ENCODE measurements at places on chromosomes 4 and X.

DNA sequence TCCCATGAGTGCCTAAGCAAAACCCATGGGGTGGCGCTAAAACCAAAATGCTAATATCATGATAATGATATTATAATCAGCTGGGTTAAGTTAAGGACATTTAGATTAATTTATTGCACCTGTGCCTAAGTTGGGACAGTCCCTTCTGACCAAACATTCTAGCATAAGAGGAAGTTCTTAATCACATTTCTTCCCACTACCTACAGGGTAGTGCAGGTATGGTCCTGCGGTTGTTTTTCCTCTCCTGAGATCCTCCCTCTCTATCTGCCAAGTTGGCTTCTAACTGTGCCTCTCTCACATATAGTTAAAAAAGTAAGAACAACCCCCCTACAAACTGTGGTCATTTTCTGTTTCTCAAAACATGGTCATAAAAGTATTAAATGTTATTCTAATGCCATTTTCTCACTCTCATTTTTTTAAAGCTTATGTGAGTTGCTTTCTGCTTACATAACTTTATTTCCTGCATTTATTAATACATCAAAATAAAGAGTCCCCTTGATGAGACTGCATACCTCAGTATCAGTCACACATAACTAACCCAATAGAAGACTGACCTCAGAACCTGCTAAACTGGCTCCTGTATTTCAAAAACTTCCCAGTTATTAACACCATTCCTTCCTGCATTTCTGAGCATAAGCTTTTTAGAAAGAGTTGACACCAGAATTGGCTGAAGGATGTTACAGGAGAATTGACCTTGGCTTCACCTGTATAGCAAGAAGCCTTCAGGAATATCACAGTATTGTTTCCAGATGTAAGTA, 1332.5 kb downstream of the FSTL5 start:
- no peak for DNase-seq

- no peak for DNase-seq
Measured at GRCh38 chr4:78710536-78710935, 65.6 kb upstream of the BMP2K start.

DNA sequence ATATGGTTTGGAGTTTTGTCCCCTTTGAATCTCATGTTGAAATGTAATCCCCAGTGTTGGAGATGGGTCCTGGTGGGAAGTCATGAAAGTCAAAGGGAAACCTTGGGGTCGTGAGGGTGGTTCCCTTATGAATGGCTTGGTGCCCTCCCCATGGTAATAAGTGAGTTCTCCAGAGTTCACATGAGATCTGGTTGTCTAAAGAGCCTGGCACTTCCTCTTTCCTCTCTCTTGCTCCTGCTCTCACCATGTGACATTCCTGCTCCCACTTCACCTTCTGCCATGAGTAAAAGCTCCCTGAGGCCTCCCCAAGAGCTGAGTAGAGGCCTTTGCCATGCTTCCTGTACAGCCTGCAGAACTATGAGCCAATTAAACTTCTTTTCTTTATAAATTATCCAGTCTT, 5.5 kb upstream of the IL15 start:
- no peak for DNase-seq

DNA sequence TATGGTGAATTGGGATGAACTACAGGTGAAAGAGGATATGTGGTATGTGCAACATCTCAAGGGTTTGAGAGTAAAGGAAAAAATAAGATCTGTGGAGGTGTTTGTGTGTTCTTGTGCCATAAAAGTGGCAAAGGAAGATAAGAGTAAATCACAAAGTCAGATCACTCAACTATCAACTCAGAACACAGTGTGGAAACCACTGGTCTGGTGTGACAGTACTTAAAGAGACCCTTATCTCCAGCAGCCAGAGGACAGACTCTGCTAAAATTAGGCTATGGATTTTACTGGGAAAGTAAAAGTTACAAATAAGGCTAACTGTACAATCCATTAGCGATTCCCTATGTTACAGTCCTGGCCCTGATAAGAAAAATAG, 54.0 kb upstream of the PRDM8 start:
- no peak for DNase-seq

DNA sequence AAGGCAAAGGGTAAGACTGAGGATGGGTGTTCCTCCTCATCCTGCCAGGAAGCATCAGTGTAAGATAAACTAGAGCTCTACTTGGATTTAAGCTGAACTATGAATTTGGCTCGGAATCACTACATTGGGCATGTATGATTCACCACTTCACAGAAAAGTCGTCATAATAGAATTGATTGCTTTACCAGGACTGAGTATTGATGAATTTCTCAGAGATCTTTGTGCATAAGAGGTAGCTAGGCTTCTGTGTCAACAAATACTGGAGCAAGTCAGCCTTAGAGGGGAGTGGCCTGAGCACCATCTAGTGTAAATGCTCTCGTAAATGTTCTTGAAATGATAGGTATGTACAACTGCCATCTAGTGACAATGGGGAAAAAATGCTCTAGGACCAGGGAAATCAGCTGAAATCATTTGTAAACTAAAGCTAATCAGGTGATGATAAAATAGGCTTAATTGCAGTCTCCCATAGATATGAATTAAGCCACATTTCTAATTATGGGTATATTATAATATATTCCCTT, 309.5 kb upstream of the FMR1 start:
- DNase-seq = no peak

DNA sequence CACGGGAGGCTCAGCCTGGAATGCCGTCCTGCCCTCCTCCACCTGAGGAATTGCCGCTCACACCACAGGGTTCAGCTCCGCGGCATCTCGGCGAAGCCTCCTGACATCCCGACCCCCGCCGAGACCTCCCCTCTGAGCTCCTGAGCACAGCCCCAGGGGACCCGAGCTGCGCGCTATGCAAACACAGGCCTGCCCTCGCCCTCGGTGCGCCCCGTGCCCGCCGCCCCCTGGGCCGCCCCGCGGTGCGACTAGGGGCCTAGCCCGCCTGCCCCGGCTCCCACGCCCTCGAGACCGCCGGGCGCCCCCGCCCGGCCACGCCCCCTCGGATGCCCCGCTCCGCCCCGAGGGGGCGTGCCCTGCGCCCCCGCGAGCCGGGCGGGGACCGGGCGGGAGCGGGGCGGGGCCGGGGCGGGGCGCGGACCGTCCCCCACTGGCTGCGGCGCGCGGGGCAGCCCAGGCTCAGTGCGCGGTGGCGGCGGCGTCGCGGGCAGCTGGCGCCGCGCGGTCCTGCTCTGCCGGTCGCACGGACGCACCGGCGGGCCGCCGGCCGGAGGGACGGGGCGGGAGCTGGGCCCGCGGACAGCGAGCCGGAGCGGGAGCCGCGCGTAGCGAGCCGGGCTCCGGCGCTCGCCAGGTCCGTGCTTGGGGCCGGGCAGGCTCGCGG, at the start of gene FGFR3:
Gene FGFR3, plus strand, starts transcription at position 462 of the 664 bp plus-strand sequence. CDS start 642 bp downstream, outside the sequence.
- DNase-seq = peak; percentile 68

DNA sequence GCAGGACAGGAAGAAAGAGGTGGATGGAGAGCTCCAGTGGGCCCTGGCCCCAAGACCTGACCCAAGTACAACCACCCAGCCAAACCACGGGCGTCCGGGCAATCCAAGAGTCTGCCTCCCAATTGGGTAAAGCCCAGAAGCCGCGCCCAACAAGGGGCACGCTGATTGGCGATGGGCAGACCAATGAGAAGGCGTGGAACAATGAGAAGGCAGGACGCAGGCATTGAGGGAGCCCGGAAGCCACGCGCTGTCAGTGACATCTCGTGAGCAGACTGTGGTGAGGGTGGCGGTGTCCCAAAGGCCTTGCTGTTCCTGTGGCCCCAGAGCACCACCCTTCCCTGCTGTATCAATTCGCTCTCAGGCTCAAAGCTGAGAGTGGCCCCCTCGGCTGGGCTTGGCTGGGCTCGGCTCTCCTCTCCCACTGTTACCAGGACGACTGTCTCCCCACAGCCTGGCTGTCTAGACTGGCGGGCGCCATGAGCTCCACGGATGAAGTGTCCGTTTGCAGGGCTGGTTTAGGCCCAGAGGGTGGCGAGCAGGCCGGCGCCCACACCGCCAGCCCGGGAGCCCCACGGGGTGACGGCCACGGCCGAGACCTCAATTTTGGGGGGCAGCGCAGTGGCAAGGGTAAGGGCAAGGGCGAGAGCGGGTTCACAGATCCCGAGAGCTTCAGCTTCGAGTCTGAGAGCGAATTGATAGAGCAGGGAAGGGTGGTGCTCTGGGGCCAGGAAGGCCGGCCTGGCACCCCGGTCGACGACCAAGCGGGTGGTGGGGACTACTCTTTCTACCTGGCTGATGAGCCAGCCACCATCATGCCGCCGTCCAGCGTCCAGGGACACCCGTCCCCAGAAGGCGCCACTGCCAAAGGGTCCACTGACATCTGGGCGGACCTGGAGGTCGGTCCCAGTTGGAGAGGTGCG, at the start of gene LOC101059915:
Gene LOC101059915, plus strand, starts transcription at position 219 of the 920 bp plus-strand sequence.
- DNase-seq = no peak

GRCh38 chr4:158667651-158668198, 4.0 kb downstream of the C4orf46 start:
- no peak for DNase-seq

GRCh38 chr4:113636438-113636818, 125.1 kb downstream of the CAMK2D start:
- DNase-seq = no peak

GRCh38 chrX:127057891-127058619, 238.5 kb downstream of the PRR32 start:
- DNase-seq = no peak

DNA sequence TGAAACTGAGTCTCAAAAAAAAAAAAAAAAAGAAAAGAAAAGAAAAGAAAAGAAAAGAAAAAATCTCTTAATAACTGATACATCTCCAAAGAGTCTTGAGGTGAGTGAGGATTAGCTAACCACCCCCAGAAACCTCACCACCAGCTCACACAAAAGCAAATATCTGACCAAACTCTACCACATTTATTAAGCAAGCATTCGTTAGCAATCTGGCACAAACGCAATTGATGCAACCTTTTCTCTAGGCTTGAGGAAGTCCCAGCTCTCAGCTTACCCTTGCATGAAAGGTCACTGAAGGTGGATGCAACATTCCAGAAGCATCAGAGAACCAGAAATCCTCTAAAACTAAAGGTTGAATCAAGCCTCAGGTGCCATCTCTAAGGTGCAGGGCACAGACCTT, 231.9 kb upstream of the BCOR start:
- DNase-seq = no peak

DNA sequence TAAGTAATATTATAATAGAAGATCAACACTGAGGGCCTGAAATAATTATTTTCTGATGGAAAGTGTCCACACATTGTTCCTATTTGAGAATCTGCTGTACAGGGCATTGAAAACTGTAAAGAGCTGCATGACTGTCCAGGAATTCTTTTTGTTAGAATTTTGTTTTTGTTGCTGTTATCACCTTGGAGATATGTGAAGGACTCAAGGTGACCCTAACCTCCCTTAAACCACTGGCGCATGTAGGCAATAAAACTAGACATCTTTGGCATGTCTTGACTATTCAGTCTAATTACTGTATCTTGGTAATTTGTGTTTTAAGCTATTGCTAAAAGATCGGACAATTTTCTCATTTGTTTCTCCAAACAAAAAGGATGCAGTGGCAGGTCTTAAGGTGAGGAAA, 55.5 kb upstream of the SMIM10 start:
- no peak for DNase-seq

- DNase-seq = no peak
Measured at GRCh38 chrX:39771089-39771488, 326.7 kb downstream of the BCOR start.

GRCh38 chr4:123676890-123677229, 280.3 kb downstream of the SPRY1 start:
- DNase-seq = no peak

- no peak for DNase-seq
Measured at GRCh38 chr4:122007016-122007415, 55.2 kb upstream of the TRPC3 start.

GRCh38 chr4:8856835-8857621, 14.6 kb downstream of the HMX1 start:
- DNase-seq = no peak

DNA sequence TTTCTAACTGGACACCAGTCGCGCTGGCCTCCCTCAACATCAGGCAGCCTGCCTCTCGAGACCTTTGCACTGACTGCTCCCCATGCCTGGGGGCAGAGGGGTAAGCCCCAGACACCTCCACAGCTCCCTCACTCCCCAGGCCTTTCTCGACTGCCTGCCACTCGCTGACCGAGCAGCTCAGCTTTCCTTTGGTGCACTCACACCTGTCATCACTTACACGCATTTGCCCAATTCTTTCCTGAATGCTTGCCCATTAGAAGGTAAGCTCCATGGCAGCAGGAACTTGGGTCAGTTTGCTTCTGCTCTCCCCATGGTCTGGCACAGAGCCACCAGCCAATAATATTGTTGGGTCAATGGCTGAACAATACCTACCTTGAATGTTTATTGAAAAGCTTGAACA, 32.2 kb upstream of the PROM1 start:
- no peak for DNase-seq

DNA sequence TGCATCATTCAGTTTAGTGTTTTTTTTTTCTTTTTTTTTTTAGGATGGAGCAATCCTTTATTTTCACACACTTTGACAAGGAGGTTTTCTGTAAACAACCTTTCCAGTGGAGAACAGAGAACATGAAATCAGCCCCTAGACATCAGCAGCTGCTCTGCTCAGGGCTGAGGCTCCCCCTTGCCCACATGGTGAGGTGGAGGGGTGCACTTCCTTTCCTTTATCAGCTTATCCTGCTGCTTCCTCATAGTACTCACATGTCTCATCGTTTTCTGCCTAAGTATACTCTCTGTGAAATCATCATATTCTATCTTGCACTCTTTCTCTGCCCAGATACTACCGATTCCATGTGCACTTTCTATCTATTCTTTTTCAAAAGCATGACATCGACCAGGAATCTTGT, 47.6 kb upstream of the PRSS12 start:
- DNase-seq = no peak

- no peak for DNase-seq
Measured at GRCh38 chr4:67030636-67031035, 514.7 kb downstream of the CENPC start.

- DNase-seq = no peak
Measured at GRCh38 chr4:64497491-64497890, 88.2 kb upstream of the TECRL start.

- no peak for DNase-seq
Measured at GRCh38 chr4:58761563-58761962, 1651.4 kb upstream of the IGFBP7 start.
